Type B pancreatic cell (in vitro differentiated cells): ENCODE measurements at places on chromosomes 7 and 10. TPM values are rescaled to one million over a fixed set of nuclear protein-coding genes. Genes with fewer than 3 reads are reported as not detected.

GRCh38 chr7:88302486-88302885 is 4.2 kb downstream of the STEAP4 start:
- no peak overlapping the region for H3K27ac ChIP-seq
- no peak for DNase-seq
- no peak overlapping the region for H3K4me3 ChIP-seq
- no peaks in the 10 kb centered on the region for H3K36me3 ChIP-seq

DNA sequence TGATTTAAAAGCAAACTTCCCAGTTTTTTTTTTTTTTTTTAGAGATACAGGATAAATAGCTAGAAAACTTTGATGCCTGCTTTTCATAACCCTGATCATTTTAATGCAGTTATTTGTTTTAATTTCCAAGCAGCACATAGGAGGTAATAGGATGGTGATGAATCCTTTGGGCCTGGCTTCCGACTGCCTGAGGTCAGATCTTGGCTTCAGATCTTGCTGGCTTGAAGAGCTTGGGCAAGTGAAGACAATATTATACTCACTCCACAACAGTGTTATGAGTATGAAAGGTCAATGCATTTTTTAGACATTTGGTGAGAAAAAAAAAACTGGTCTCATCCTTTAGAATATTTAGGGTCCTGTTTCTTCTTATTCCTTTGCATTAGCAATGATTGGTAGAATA is 124.8 kb upstream of the PRKCQ start:
- no peak overlapping the region for H3K4me3 ChIP-seq
- no peak overlapping the region for H3K27ac ChIP-seq
- no peak for DNase-seq
- peaks cover 46% of the 10 kb centered on the region for H3K27me3 ChIP-seq
- no peaks in the 10 kb centered on the region for H3K4me1 ChIP-seq
- no peaks in the 10 kb centered on the region for H3K36me3 ChIP-seq

Gene RGR
- total RNA-seq: not detected in 2 replicates

DNA sequence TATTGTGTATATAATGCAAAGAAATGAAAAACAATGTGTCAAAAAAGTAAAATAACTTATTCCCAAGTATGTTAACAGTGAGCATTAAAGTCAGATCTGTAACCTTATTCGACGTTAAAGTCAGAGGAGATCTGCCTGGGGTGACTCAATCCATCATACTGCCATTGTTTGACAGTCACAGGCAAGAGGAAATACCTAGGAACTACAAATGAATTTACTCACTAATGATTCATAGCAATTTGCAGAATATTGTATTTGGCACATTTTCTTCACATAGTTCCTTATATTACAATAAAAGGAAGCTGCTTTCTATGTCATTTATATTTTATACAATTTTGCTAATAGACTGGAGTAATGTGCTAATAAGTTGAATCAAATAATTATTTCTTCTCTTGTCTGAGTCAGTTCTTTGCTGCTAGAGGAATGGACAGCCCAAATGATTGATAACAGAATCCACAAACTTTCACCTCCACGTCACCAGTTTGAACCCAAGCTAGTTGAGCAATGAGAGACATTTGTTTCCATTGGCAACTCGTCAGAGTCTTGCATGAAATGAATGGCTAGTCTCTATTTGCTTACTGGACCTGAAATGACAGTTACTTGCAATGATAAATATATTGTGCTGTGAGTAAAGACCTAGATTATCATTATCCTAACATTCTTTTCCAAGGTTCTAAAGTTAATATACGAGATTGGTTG is 48.5 kb upstream of the TMEM106B start:
- peak overlapping the region; percentile 16 for H3K4me3 ChIP-seq
- no peak overlapping the region for H3K27ac ChIP-seq
- no peak for DNase-seq

Gene CLRN3
- total RNA-seq: 2.2 and 6.6 TPM in 2 replicates

Gene NRBF2
- total RNA-seq: 22.1 and 25.0 TPM in 2 replicates

- no peaks in the 10 kb centered on the region for H3K36me3 ChIP-seq
- H3K27me3 ChIP-seq: no peaks in the 10 kb centered on the region
- H3K4me1 ChIP-seq: no peaks in the 10 kb centered on the region
- no peak for DNase-seq
Observed at GRCh38 chr10:42488416-42488815, 150.0 kb downstream of the ZNF33B start.
